ENCODE measurements at places on chromosomes 11 and 22.

GRCh38 chr11:16604794-16605388, 133.6 kb upstream of the C11orf58 start:
- no peak for DNase-seq

DNA sequence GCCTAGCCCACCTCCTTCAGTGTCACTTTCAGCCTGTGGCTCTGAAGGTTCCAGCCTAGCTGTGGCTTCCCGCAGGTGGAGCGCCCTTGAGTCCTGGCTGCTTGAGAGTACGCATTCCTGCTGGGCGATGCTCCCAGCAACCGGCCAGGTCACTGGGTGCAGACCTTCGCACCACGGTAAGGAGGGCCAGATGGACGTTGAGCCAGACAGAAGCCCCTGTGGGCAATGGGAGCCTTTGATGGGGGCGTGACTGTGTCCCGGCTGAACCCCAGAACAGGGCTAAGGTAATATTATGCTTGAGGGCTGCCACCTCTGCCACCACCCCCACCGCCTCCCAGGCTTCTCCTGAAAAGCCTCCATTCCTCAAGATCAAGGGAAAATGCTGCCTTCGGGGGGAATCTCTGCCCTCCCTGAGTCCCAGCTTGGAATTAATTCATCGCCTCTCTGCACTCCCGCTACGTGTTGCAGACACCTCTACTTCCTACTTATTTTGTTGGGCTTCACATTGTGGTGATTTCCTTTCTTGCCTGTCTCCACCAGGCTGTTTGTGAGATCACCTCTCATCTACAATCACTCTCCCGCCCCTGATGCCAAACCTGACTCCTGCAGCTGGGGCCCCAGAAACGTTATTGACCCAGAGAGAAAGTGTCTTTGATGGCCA, 144.9 kb upstream of the NECTIN1 start:
- no peak for DNase-seq

DNA sequence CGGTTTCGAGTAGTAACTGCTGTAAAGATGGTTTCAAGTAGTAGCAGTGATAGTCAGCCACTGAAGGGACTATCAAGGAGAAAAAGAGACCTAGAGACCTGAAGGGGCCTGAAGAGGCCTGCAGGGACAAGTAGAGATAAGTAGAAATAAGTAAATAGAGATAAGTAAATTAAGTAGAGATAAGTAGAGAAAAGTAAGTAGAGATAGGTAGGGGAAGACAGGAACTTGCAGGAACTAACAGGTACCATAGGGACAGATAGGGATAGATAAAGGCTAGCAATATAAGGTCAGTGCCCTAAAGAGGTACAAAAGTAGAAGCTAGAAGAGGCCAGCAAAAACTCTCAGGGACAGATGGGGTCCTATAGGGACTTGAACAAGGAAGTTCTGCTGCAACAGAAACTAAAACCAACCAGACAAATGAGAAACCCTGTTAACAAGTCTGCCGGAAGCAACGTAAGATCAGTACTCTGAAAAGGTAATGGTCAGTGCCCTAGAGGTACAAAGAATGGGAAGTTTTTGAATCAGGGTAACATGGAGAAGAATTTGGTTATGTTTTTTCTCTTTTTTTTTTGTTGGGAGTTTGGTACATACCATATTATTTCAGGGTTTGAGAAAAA, 9.6 kb upstream of the SC5D start:
- DNase-seq: no peak

GRCh38 chr11:128985880-128986279, 43.2 kb upstream of the TP53AIP1 start:
- DNase-seq: no peak

DNA sequence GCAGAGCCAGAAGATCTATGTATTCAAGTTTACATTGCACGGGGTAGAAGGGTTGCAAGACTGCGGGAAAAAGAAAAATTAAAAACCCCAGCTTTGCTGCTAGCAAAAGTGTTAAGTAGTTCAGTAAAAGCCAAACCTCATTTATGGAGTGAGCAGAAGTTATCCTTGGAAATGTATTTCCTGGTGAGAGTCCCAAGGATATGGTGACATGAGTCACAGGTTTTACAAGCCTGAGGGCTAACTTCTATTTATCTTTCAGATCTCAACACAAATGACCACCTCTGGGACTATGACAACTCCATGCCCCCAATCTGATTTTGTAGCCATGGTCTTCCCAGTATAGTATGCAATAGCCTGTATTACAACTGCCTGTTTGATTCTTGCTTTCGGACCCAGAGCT, 26.1 kb downstream of the ABTB2 start:
- DNase-seq: no peak

DNA sequence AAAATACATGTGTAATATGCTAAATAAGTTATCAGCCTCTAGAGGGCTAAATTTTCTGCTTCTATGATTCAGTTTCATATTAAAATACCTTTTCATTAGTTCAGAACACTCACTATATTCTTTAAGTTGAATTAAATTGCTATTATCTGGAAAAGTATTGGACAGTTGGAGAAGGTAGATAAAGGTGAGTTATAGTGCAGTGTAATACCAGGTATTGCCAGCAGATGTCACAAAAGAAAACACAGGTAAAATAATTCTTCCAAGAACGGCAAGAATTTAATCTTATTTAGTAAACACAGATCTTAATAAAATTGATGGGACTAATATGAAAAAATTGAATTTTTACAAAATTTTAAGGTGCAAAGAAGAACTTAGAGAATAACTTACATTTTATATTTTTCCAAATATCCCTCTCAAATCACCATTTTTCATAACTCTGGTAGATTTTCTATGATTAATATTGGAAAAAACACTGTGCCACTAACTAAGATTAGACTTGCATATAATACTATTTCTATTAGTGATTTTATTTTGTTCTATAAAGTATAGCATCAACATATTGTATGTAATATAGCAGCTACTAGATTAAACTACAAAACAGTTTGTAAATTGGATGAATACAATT, 1.7 kb upstream of the LRRC4C start:
- no peak for DNase-seq

Data from activated T-cell treated with anti-CD3 and anti-CD28 coated beads for 48 hours (primary cell).